ENCODE measurements at places on chromosomes 13 and 19.
A peak's percentile ranks its signal among the peaks of the same experiment; 100 is the strongest.

- peak; percentile 62 for DNase-seq
Measured at GRCh38 chr19:4576016-4576933, 16.8 kb upstream of the SEMA6B start.

- no peak for DNase-seq
Measured at GRCh38 chr19:31749231-31749630, 400.0 kb upstream of the TSHZ3 start.

- no peak for DNase-seq
Measured at GRCh38 chr19:33734913-33735312, 61.8 kb upstream of the KCTD15 start.

GRCh38 chr19:39110263-39110967, 15.2 kb upstream of the PAK4 start:
- peak; percentile 55 for DNase-seq

DNA sequence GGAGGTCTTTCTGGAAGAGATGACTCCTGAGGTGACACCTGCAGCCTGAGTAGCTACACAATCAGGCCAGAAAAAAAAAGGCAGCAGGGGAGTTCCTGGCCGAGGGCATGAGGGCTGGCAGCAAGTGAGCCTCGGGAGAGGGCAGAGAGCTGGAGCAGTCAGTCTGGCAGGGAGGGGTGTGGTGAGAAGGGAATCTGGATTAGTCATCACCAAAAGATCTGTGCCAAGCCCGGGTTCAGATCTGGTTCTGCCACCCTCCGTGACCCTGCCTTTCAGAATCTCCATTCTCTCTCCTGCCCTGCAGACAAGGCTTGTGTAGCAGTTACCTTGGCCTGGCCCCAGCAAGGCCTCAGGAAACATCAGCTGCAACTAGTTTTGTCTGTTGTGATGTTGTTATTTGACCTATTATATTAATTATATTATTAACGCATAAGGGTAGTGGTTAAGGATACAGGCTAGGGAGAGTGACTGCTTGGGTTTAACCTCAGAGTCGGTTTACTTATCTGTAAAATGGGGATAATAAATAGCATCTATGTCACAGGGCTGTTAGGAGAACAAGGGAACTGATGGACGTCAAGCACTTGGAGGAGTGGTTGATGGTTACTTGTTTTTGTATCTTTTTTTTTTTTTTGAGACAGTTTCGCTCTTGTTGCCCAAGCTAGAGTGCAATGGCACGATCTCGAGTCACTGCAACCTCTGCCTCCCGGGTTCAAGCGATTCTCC, 2.7 kb upstream of the CAPNS1 start:
- no peak for DNase-seq

- DNase-seq: no peak
Measured at GRCh38 chr19:39544911-39545310, 5.0 kb upstream of the EID2 start.

GRCh38 chr13:75307370-75307949, 174.5 kb downstream of the TBC1D4 start:
- no peak for DNase-seq

DNA sequence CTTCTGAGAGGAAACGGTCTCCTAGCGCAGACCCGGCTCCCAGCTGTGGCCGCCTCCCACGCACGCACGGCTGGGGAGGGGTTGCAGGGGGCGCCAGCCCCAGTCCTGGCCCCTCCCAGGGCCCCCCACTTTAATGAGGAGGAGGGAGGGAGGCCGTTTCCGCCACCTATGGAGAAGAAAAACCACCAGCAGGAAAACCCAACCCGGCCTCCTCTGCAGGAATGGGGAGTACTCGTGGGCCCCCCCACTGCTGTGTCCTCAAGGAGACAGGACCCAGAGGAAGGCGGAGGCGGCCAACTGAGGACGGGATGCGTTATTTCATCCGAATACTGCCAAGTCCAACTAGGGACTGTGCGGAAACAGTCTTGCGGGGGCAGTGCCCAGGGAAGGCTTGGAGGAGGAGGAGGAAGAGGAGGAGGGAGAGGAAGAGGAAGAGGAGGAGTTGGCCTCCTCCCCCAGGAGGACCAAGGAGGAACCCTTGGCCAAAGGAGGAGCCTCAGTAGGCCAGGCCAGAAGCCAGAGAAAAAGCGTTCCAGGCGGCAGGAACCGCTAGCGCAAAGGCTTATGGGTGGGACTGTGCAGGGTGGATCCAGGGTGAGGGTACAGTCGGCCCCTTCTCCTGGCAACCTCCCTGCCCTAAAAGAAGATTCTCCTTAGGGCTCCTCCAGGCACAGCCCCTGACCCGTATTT, 3.9 kb upstream of the SSBP4 start:
- no peak for DNase-seq

DNA sequence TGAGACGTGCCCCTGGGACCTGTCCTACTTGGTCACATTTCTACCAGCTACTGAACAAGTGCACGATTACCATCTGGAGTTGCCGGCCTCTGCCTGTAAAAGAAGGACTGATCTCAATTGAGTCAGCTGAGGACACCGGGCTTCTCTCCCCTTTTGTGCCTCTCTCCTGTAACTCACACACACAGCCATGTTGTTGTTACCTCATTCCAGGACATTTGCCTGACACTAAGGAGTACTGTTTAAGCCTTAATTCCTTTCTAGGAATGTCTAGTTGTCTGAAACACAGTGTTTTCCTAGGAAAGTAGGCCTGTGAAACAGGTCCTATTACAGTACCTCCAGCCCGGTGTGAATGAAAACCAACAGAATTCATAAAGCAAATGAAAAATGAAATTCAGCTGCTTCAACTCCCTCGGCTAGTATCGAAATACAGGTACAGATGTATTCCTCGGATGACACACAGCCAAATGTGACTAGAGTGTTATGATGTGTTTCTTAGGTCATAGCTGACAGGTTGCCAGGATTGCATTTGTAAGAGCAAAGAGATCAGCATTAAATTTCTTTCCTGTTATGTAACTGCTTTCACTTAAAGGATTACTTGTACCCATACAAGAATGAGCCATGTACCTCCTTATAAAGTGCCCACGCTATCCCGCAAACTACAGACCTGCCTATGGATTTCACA, 152.0 kb upstream of the IRS2 start:
- no peak for DNase-seq

- no peak for DNase-seq
Measured at GRCh38 chr19:39223703-39224279, 19.7 kb upstream of the SYCN start.

GRCh38 chr19:16351133-16351809, 26.6 kb downstream of the KLF2 start:
- peak; percentile 58 for DNase-seq

DNA sequence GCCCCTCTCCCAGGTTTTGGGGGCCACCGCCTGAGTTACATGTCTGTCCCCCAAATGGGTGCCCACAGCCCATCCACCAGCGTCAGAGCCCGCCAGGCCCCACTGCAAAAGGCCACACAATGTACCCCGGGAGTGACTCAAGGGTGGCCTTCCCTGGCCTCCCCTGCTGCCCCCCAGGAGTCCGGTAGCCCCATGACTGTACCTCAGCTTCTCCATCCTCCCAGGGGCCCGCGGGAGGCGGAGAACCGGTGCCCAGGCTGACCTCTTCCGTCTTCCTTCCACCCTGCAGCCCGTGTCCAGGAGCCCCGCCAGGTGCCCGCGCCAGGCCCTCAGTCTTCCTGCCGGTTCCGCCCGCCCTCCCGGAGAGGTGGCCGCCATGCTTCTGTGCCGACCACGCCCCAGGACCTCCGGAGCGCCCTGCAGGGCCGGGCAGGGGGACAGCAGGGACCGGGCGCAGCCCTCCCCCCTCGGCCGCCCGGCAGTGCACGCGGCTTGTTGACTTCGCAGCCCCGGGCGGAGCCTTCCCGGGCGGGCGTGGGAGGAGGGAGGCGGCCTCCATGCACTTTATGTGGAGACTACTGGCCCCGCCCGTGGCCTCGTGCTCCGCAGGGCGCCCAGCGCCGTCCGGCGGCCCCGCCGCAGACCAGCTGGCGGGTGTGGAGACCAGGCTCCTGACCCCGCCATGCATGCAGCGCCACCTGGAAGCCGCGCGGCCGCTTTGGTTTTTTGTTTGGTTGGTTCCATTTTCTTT, 10.3 kb downstream of the CBARP start:
- no peak for DNase-seq

GRCh38 chr13:40178130-40178529, 488.3 kb downstream of the FOXO1 start:
- DNase-seq: no peak

DNA sequence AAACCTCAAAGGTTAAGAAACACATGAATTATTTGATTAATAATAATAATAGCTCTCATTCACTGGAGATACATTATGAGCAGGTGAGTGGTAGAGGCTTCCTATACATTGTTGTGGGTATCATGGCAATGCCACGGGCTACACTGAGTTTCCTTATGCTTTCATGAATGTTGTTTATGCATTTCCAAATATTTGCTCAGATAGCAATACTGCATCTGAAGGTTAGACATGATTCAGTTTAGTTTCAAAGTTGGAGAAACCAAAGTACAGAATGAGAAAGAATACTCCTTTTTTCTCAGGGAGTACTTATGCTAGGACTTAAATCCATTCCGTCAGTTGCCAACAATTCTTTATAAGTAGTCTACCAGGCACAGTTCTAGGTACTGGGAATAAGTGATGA, 108.5 kb downstream of the FRY start:
- DNase-seq: no peak

GRCh38 chr19:29128203-29128602, 84.7 kb downstream of the UQCRFS1 start:
- DNase-seq: no peak

DNA sequence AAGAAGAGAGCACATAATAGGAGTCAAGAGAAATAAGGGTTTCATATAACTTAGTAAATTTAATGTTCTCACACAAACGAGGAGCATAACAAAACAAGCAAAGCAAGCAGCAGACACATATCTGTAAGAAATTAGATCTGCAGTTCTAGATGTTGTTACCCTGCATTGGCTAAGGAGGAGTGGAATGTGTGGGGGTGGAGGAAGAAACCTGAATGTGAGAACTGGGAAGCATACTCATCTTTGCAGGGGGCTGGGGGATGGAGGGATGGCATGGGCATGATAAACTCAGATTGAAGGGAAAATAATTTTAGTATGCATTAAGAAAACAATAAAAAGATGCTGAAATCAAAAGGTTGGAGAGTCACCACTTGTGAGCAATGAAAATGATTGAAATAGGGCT, 255.0 kb downstream of the LIG4 start:
- DNase-seq: no peak

- DNase-seq: no peak
Measured at GRCh38 chr13:73800011-73800410, 334.2 kb downstream of the KLF12 start.

GRCh38 chr13:113168211-113168610, 9.8 kb downstream of the PROZ start:
- no peak for DNase-seq

DNA sequence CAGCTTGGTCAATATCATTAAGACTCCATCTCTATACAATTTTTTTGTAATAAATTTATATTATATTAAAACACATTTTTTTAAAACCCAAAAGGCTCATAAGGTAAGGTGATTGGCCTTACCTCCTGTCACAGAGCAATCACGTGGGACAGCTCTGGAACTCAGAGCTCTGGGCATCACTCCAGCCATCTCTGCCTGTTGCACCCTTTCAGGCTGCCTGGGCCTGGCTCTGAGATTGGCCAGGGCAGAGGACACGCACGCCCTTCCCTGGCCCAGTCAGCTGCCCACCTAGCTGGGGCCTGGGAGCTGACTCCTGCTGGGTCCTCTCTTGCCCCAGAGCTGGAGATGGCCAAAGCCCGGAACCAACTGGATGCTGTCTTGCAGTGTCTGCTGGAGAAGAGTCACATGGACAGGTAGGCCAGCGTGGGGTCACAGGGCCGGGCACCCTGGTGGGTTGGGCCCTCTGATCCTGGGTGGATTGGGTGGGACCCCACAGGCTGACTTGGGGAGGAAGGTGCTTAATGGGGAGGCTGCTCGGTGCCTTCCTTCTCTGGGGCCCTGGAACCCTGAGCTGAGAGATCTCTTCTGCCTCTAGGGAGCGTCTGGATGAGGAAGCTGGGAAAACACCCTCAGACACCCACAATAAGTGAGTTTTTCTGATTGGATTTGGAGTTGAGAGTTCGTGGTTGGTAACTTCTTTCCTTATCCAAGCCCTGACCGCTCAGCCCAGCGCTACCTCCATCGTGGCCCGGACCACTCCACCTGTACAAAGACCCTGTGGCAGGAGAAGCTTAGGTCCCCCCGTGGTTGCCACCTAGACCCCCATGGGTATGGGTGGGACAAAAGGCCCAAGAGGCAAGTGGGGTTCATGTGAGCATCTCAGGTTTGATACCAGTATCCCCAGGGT, 3.7 kb downstream of the LIN37 start:
- DNase-seq: no peak

DNA sequence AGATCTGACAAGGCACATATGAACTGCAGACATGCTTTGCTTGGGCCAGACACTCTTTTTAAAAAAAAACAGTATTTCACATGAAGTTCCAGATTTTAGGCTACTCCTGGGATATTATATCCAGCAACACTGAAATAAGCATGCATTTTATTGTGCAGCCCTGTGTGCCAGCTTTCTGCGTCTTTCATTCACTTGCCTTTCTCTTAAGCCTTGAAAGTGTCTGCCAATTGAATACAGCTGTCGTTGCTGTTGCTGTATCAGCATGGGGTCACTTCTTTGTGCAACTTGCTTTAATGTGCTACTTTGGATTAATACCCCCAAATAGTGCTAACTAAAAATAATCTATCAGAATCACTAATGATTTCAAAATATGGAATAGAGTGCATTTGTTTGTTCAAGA, 657.8 kb downstream of the SLITRK6 start:
- no peak for DNase-seq

GRCh38 chr13:98451676-98452470, 125.0 kb downstream of the STK24 start:
- no peak for DNase-seq

- no peak for DNase-seq
Measured at GRCh38 chr19:2715470-2716274, 5.5 kb downstream of the DIRAS1 start.

GRCh38 chr13:24341439-24341838, 32.1 kb downstream of the C1QTNF9 start:
- DNase-seq: no peak

GRCh38 chr19:31220540-31220939, 128.7 kb downstream of the TSHZ3 start:
- DNase-seq: no peak

- DNase-seq: no peak
Measured at GRCh38 chr19:49553451-49554271, 25.9 kb downstream of the RCN3 start.

- no peak for DNase-seq
Measured at GRCh38 chr13:67855741-67856238, 625.7 kb upstream of the PCDH9 start.

- peak; percentile 70 for DNase-seq
Measured at GRCh38 chr19:16660763-16661479, at the start of gene TMEM38A. TMEM38A (plus strand) TSS chr19:16661139; CDS start chr19:16661218, 79 bp downstream.

- DNase-seq: no peak
Measured at GRCh38 chr13:66530686-66531085, 699.5 kb downstream of the PCDH9 start.

GRCh38 chr19:30932854-30933253, 416.4 kb downstream of the TSHZ3 start:
- DNase-seq: no peak
